ENCODE measurements at places on chromosomes 16 and 17. TPM values are rescaled to one million over a fixed set of nuclear protein-coding genes. Genes with fewer than 3 reads are reported as not detected.

HOXB8 gene
- total RNA-seq, result not detected

- H3K4me3 ChIP-seq, result no peak overlapping the region
- no peaks in the 10 kb centered on the region for H3K4me1 ChIP-seq
- no peaks in the 10 kb centered on the region for H3K36me3 ChIP-seq
- no peaks in the 10 kb centered on the region for H3K27me3 ChIP-seq
- no peak overlapping the region for H3K27ac ChIP-seq
These were observed 60.7 kb upstream of the ADCY9 start for GRCh38 chr16:4176906-4177417.

DNA sequence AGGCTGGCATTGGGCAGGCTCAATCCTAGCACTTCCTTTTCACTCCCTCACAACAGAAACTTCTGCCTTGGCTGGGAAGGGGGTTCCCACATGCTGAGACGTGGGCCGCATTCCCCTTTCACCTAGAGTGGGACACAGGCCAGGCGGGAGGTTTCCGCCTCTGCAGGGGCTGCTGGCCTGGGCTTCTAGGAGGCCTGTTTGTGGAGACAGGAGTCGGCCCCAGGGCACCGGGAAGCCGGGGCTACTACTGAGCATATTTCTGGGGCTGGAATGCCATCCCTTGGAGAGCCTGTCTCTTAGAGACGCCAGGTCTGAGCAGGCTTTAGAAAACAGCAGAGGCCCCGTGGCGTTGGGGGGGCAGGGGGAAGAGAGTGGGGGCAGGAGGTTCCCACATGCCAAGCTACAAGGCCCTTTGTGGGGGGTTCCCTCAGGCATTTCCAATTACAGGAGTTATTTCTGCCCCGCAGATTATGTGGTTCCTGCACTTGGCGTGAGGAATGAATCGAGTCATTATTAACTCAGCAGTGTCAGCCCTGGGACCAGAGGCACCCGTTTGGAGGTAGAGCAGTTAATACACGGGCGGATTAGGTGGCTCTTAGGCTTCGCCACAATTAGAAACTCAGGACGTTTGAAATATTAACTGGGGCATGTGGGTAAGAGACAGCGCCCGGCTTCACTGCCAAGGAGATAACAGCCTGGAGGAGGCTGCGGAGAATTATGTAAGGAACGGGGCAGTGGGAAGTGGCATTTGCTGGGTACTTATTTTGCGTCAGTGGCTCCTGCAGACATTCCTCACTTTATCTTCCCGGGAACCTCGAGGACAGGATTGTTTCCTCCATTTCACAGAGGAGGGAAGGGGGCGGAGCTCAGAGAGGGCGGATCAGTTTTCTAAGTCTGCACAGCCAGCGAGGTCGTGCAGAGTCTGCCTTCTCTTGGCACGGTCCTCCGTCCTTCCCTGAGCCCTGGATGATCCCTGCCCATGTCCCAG lies 162.5 kb downstream of the MAF start:
- H3K27me3 ChIP-seq, result no peaks in the 10 kb centered on the region
- peaks cover 8% of the 10 kb centered on the region for H3K4me1 ChIP-seq
- no peaks in the 10 kb centered on the region for H3K36me3 ChIP-seq
- no peak for DNase-seq
- no peak overlapping the region for H3K27ac ChIP-seq

EMP2 gene
- total RNA-seq, result 70.7 TPM

GRCh38 chr17:78747488-78747887 lies 34.6 kb downstream of the CYTH1 start:
- no peak overlapping the region for H3K4me3 ChIP-seq
- no peaks in the 10 kb centered on the region for H3K27me3 ChIP-seq
- DNase-seq, result no peak
- peaks cover 47% of the 10 kb centered on the region for H3K4me1 ChIP-seq
- no peaks in the 10 kb centered on the region for H3K36me3 ChIP-seq
